ENCODE measurements at places on chromosomes 3 and 15.

DNA sequence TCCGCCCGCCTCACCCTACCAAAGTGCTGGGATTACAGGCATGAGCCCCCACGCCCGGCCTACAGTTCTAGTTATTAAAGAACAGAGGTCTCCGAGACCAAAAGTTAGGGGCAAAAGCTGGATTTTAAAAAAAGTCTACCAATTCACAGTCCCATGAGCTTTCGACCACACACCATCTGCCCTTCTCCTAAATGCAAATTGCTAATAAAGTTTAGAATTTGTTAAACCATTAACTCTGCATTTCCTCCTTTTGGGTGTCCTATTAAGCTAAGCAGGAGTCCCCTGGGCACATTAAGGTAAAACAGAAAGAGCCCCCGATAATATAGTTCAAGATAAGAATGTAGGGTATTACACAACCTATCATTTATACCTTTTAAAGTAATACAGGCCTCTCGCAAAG, 322.7 kb downstream of the FOXP1 start:
- DNase-seq = no peak

DNA sequence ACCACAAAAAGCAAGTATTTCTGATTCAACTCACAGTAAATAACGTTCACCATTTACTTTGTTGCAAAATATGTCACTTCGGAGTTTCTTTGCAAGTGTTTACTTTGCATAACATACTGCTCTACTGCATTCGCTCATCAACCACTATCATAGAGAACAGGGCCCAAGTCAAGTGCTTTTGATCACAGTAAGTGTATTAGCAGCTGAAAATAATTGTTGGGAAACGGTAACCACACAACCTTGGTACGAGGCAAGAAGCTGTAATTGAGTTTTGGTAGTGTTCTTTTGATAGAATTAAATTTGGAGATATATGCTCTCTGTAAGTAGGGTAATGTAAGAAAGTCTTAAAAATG, 80.1 kb downstream of the SATB1 start:
- DNase-seq = no peak

GRCh38 chr15:58486062-58486461, 54.3 kb downstream of the LIPC start:
- DNase-seq = no peak

GRCh38 chr15:66084704-66085103, 168.8 kb downstream of the MEGF11 start:
- no peak for DNase-seq

DNA sequence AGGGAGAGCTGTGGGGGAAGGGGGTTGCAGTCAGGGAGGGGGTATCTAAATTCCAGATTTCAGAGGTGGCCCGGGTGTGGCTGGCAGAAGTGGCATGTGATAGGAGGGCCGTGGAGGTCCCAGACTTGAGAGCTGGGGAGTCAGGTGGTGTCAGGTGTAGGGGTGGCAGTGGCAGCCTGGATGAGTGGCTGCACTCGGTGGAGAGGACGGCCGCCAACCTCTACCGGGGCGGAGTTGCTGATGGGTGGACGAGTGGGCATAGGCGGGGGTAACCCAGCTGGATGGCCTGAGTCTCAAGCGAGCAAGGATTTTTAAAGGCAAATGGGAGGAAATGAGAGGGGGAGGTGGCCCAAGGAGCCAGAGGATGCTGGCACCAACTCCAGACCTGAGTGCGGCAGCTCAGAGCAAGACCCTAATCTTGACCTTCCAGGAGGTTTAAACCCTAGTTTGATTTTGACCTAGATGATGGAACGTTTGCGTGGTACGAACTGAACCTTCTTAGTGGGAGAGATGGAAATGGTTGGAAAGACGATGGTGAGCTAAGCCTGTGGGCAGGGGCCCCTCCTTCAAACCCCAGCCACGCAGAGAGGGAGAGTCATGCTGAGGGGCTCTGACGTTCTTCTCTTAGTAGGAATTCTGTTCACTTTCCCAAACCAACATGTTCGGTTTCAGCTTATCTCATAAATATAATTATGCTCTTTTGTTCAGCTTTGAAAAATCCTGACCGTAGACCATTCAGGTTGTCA, 8.0 kb downstream of the TRAK1 start:
- DNase-seq = no peak

DNA sequence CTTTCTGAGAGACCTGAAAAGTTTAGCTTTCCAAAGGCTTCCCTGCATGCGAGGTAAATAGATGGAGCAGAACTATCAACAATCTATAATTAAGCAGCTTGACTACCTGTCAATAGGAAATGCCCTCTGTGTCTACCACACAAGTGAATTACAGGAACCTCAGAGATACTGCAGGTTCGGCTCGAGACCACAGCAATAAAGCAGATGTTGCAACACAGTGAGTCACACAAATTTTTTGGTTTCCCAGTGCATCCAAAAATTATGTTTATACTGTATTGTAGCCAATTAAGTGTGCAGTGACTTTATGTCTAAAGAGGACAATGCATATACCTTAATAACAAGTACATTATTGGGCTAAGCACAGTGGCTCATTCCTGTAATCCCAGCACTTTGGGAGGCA, 252.0 kb downstream of the UBE2E2 start:
- no peak for DNase-seq

DNA sequence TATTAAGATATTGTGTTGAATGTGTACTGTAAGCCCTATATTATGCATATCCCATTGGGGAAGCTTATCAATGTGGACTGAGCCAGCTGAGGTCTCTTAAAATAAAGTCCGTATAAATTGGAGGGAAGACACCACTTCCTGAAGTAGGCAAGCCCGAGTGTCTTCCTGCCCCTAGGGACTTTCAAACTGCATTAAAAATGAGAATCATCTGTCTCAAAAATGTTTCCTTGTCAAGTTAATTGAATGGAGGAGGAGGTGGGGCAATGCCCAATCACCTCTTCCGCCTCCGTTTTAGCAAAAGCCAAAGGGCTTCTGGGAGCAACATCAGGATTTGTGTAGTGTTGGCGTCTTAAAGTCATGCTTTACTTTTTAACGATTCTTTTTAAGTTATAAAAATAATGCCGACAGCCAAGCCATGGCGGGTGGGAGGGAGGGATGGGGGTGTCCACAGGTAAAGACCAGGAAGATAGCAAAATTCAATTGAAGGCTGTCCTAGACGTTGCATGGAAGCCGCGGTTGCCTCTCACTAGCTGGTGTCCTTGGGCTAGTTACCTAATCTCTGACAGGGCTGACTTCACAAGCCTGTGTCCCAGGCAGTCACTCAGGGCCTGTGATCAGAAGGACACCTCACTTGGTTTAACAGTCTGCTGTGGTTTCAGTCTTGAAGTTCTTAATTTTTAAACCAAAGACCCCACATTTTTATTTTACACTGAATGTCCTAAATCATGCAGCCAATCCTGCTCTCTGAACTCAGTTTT, 524.9 kb upstream of the PROK2 start:
- peak; percentile 9 for DNase-seq

DNA sequence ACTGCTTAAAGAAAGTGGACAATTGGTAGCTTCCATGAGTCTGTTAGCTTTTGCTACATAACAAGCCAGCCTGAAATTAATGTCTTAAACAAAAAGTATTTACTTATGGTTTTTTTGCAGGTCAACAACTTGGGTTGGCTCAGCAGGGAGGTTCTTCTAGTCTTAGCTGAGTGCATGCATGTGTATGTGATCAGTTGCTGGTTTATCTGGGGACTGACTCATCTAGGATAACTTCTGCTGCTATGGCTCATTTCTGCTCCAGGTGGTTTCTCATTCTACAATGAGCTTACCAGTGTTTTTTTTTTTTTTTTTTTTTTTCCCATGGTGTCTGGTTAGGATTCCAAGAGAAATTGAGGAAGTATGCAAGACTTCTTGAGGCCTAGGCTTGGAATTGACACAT, 244.7 kb downstream of the NSUN3 start:
- no peak for DNase-seq

DNA sequence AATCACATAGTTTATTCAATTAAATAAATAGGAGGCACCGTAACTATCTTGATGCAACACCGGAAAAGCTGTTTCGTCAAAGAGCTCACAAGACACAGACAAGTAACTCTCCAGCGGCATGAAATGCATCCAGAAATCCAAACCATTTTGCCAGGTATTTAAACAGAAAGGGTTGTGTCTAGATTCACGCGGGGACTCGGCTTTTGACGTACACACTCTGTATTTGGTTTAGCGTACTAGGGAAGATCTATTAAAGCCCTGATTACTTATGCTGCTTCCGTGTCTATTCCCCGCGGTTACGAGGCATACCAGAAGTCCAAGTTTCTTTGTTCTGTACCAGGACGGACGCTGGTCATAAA, 718 bp downstream of the BNIP2 start:
- peak; percentile 25 for DNase-seq

DNA sequence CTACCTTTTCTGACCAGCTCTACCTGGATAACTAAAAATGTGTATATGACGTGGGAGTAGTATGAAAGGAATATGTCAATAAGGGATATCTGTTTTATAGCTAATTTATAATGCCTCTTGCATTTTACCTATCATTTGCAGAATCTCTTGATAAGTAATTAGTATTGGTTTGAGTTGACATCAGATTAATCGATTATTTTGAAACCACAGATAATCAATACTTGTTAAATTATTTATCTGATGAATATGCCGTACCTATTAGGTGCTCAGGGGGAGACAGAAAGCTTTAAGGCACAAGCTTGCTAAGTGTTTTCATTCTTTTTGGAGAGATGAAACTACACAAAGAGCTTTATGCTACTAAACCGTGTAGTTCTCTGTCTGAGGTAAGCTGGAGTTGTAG, 24.3 kb downstream of the NR1D2 start:
- DNase-seq = no peak

GRCh38 chr3:106341087-106341486, 472.3 kb upstream of the CBLB start:
- no peak for DNase-seq

DNA sequence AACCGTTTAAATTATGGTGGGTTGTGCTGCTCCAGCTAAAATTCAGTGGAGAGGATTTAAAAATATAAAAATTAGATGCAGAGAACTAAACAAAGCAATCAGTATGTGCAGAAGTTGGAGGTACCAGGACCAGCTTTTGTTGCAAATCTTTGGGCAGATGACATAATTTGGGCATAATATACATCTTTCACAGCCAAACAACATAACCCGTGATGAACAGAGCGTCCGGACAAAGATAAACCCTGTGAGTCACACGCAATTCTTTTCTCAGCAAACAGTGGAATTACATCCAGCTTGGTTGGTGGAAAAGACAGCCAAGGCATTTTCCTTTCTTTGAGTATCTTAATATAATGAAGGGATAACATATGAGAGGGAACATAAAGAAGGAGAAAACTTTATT, 419.4 kb upstream of the ADAMTS9 start:
- no peak for DNase-seq

DNA sequence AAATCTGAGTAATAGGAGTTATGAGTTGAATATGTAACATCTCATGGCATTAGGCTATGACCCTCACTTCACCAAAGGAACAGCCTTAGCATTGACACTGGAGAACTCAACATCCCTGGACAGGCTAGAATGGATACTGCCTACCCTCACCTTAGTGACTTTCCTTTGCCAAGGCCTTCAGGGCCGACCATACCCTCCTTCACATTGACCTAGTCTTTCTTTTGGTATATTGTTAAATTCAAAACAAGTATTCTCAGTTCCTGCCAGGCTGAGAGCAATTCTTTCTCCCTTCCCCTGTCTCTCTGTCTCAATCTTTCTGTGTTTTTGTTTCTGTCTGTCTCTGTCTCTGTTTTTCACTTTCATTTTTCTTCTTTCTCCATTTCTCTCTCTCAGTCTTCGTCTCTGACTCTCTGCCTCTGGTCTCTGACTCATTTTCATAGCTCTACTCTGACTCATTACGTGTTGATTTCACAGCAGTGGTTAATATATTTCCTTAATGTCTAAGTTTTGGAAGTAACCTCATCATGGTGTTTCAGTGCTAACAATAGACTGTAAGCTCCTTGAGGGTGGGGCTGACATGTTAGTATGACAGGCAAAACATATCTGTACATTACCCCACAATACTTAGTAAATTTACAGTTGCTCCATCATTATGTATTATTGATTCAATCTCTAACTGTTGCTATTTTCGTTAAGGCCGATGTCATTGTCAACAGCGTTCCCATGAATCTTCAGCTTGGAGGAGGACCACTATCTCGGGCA, 32.5 kb downstream of the PARP15 start:
- DNase-seq = no peak

GRCh38 chr3:62951037-62951613, 75.9 kb upstream of the CADPS start:
- DNase-seq = no peak

DNA sequence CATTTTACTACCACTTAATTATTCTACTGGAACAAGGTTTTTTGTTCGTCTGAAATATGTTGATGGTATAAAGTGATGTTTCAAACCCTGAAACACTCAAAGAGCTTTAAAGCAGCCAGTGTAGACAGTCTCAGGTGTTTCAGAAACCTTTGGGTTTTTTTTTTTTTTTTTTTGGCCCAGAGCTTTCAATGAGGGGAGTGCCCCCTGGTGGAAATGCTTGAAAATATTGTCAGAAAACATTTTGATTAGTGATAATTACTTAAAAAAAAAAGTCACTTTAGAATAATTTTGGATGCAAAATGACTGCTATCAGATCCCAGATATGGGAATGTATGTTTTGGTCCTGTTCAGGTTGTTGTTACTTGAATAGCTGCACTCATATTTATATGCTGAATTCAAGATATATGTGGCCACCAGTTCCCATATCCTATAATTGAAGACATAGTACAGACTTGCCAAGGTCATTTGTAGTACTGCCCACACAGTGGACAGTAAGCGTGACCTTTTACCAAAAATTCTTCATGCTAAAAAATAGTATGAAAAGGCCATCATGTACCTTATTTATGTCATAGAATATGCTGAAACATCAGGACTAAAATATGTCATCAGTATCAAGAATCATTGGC, 35.9 kb downstream of the SATB1 start:
- peak; percentile 34 for DNase-seq

DNA sequence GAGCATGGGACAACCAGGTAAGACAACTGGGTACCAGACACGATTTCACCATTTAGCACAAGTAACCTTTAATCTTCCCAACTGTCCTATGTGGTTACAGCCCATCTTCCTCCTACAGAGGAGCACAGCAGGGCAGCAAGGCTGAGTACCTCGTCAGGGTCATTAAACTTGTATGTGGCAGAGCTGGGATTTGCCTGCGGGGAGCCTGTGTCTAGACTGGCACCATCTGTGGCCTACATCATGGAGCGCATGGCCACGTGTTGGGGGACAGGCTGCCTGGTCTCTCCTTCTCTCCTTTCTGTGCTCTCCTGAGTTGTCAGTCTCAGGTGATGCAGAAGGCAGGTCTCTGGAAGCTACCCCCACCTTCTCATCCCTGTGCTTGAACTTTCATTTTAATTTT, 32.2 kb downstream of the GOLGA6A start:
- DNase-seq = no peak

- DNase-seq = no peak
Measured at GRCh38 chr3:141710121-141710520, 28.0 kb upstream of the RNF7 start.

GRCh38 chr15:43484455-43484854, 8.5 kb downstream of the TP53BP1 start:
- no peak for DNase-seq

DNA sequence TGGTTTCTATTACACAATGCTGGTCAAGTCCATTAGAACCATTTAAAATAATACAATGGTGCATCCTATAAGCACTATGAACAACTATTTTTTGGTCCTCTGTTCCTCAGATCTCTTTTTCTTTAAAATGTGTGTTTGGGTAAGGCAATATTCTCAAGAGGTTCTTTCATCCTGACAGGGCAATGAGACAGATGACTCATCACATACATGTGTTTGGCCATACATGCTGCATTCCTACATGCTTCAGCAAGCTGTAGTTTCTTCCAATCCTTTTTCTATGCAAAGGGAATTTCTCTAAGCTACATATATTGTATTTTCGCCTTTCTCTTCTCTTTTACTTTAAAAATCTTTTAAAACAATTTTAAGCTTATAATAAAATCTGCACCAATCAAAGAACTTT, 52.7 kb downstream of the OTOL1 start:
- DNase-seq = no peak

Measured in naive B cell (primary cell).